ENCODE measurements at places on chromosomes 16 and 17.

DNA sequence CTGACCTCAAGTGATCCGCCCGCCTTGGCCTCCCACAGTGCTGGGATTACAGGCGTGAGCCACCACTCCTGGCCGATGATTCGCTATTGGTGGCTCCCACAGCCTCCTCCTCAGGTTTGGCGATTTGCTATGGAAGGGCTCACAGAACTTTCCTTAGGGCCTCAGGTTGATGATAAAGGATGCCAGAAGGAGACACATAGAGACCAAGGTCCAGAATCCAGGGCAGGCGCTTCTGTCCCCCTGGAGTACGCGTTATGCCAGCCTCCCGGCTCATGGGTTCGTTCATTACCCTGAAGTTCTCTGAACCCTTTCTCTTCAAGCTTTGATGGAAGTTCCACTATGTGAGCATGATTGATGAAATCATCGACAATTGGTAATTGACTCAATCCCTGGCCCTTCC is 19.9 kb downstream of the LGALS3BP start:
- DNase-seq, result no peak

GRCh38 chr17:49931416-49932137 is 37.4 kb upstream of the DLX4 start:
- DNase-seq, result no peak

DNA sequence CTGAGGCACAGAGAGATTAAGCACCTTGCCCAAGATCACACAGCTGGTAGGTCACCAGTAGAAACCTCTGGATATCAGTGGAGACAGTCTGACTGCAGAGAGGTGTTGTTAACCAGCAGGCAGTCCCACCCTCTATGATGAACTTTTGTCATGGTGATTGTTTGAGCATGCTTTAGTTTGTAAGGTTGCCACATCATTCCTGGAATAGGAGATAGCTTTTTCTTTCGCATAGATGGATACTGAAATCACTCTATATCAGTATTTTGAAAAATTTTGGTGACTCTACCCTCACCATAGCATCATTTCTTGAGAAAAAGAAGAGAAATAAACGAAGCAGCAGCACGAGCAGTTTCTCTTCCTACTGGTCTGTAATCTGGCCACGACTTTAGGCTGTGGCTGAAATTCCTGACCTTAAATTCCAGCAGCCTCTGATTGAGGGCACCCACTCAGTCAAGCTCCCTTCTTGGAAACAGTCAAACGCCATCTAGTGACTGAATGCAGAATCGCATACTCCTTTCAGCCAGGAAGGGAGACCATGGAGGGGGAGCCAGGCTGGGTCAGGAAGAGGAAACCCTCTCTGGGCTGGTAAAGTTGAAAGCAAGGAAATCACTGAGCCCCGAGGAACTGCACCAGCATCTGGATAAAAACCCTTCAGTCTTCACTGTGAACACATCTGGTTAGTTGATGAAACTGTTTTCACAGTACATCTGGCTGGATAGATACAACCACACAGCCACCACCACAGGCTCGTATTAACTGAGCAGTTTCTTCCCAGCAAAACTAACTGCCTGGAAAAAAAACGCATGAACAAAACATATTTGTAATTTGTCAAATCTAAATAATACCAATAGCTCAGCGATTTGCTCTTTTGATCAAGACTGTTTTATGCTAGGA is 108.5 kb upstream of the XYLT1 start:
- peak; percentile 6 for DNase-seq

DNA sequence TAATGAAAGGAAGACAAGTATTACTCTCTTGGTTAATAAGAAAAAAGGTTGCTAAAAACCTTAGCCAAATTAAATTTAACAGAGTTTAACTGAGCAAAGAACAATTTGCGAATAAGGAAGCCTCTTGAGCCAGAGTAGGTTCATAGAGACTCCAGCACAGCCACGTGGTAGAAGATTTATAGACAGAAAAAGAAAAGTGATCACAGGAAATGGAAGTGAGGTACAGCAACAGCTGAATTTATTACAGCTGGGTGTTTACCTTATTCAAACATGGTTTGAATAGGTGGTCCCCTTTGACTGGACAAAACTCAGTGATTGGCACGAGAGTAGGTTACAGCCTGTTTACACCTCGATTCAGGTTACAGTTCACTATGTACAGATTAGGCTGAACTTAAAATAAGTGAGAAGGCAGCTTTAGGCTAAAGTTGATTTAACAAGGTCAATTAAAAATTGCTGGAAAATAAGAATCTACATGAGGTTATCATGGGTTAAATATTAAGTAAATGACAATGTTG is 3.3 kb upstream of the CCL15 start:
- DNase-seq, result no peak

DNA sequence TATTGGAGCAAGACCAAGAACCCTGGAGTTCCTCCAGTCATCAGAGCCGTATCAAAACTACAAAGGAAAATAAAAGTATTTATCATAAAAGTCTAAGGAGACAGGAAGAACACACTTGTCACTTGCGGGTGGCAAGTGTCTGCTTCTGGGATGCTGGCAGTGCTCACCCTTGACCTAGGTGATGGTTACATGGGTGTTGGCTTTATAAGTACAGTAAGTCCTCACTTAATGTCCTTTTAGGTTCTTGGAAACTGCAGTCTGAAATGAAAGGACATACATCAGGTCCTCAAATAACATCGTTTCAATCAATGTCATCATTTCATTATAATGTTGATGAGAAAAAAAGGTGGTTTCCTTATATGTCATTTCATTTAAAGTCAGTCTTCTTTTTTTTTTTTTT is 3.0 kb upstream of the AIPL1 start:
- no peak for DNase-seq

GRCh38 chr17:74943808-74944522 is 8.3 kb downstream of the OTOP3 start:
- DNase-seq, result no peak

DNA sequence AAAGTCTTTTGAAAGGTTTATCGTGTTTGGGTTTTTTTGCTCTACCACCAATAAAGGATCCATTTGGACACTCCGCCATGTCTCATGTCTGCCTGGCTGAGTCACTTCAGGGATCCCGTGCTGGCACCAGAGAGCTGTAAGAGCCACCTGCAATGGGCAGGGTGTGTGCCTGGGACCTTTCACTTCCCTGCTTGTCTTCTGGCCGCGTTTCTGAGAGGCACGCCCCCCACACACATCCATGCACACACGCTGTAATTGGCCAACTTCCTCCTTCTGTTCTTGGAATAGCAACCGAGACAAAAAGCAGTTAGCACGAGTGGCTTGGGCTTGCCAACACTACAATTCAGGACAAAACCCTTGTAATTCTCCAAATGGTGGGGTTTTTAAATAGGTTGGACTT is 9.8 kb upstream of the SOST start:
- DNase-seq, result no peak

DNA sequence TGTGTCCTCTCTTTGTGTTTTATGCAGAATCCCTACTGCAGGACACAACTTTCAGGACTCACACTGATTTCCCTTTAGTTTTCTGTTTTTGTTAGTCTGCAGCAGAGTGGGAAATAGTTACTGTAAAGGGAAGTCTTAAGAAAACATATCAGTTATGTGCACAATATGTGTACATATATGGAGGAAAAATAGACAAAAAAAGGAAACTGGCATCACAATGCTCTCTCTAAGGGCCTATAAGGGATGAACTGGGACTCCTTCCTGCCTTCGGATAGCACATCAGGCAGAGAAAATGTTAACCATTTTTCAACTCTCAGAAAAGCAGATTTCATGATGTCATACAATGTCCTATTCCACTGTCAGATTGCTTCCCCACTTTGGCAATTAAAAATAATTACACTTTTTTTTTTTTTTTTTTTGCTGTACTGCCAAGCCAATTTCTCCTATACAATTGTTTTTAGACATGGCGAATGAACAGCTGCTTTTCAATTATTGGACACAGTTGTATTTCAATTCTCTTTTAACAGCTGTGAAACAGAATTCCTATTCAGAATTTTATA is 112.5 kb upstream of the KCNJ16 start:
- no peak for DNase-seq

DNA sequence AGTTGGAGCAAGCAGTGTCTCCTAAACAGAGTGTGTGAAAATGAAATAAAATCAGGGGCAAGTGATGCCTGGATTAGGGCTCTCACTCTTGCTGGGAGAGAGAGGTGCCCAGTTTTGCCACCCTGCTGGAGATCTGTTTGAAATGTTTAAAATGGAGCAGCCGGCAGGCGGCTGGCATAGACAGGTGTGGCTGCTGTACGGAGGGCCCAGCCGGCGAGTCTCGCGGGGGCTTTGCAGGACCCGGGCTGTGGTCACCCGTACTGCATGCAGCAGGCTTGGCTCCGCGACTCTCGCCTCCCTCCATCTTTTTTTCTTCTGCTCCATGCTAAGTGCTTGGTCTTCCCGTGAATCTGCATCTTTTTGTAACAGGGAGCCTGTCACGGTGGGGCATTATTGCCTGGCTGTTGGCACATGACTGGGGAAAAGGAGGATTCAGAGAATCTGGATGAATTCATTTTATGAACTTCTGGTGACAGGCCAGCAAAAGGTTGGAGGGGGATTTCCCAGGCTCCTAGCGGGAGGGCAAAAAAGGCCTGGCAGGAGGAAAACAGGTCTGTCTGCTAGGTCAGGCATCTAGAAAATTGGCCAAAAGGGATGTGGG is 1.8 kb downstream of the ZNRF1 start:
- no peak for DNase-seq

DNA sequence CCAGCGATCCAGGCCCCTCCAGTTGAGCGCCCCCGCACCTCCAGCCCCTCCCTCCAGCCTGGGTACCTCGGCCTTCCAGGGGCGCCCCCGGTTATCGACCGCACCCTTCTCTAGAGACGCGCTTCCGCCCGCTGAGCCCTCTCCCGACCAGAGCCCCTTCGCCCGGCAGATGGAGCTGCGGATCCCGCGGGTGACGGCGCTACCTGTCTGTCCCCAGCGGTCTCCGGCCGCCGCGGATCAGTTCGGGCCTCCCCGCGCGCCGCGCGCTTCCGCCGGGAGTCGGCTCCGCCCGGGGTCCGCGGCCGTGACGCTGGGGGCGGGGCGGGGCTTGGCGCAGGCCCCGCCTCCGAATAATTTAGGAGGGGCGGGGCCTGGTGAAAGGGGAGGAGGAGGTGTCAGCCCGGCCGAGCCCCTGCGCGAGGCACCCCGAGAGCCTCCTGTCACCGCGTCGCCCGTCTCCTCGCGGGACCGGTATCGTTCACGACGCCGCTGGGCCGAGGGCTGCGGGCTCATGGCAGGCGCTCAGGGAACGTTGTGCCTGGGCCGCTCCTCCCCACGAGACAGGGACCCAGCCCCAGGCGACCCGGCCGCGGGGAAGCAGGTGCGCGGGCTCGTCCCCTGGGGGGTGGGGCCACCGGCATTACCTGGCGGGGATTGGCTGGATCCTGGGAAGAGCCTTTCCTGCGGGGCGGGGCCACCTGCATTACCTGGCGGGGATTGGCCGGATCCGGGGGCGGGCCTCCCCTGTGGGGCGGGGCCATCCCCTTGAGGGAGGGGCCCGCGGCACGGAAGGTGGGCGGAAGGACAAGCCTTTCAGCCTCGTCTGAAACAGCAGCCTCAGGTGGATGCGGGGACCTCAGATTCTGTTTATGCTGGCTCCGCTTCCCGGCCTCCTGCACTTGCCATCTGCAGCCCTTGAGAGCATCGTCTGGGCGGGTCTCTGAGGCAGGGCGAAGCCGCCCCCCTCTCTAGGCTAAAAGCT is at the start of gene SPATA2L:
Gene SPATA2L (minus strand): TSS at position 281 of the 982 bp plus-strand sequence. CDS start 473 bp downstream, outside the sequence.
- DNase-seq, result peak; percentile 98

- DNase-seq, result no peak
Observed at GRCh38 chr17:50963139-50963538, 97.0 kb upstream of the TOB1 start.

GRCh38 chr17:12058535-12058934 is 37.9 kb downstream of the MAP2K4 start:
- DNase-seq, result no peak

- DNase-seq, result no peak
Observed at GRCh38 chr16:82181461-82182185, 11.6 kb upstream of the MPHOSPH6 start.

GRCh38 chr16:16992975-16993765 is 477.6 kb downstream of the XYLT1 start:
- DNase-seq, result no peak

DNA sequence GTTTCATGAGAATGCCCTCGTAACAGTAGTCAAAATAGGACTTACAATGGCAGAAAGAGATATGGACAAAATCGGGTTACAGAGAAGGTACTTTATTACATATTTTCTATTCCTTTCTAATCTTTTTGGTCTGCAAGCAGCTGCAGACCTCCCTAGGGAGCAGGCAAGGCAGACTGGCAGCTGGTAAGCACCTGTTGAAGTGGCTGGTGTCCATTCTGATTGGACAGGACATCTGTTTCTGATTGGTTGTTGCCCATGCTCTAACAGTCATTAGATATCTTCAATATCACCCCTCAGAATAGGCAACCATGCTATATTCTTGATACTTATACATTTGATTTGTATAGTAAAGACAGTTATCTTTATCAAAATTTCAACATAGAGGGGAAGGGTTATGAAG is 606.3 kb downstream of the KCNJ2 start:
- no peak for DNase-seq

DNA sequence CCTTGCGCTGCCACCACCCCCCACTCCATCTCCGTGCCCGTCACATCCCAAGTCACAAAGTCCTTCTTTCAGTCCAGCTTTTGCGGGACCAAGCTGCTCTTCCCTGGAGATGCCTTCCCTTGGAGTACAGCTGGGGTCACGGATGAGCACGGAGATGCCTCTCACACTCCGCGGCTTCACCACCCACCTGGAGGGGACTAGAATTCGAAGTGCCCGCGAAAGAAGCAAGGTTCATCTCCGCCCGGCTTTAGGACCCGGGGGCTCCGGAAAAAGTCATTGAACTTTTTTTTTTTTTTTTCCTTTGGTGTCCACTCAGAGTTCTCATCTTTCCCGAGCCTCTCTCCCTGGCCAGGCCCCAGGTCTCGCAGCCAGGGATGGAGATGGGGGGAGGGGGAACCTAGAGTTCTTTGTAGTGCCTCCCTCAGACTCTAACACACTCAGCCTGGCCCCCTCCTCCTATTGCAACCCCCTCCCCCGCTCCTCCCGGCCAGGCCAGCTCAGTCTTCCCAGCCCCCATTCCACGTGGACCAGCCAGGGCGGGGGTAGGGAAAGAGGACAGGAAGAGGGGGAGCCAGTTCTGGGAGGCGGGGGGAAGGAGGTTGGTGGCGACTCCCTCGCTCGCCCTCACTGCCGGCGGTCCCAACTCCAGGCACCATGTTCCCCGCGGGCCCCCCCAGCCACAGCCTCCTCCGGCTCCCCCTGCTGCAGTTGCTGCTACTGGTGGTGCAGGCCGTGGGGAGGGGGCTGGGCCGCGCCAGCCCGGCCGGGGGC is at the start of gene FKBP10:
Gene FKBP10 (plus strand): TSS at position 624 of the 771 bp plus-strand sequence. CDS start 31 bp downstream, at position 655.
- DNase-seq, result no peak

DNA sequence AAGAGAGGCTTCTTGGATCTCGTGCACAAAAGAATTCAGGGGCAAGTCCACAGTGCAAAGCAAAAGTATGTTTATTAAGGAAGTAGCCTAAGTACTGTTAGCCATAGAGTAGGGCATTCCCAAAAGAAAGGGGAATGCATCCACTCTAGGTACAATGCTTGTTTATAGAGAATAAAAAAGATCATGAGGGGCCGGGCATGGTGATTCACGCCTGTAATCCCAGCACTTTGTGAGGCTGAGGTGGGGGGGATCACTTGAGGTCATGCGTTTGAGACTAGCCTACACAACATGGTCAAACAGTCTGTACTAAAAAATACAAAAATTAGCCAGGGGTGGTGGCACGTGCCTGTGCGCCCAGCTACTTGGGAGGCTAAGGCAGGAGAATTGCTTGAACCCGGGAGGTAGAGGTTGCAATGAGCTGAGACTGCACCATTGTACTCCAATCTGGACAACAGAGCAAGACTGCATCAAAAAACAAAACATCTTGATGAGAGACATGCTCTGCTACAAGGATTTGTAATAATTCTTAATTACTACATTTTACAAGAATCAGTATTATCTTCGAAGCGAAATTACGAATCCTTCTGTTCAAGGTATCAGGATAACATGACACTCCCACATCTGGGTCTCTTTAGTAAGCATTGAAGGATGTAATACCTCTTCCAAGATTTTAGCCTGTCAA is 191.6 kb downstream of the CPPED1 start:
- DNase-seq, result no peak

All from activated CD4-positive, CD25-positive, alpha-beta regulatory T cell (primary cell).